Diencephalon (tissue), 1 donor: ENCODE measurements at places on chromosomes 13 and 19. TPM values are rescaled to one million over a fixed set of nuclear protein-coding genes. Genes with fewer than 3 reads are reported as not detected.

ZNF382 gene
- 88.6 TPM for total RNA-seq

CEACAM8 gene
- not detected for total RNA-seq

PABPC3 gene
- total RNA-seq = 0.69 TPM

EPSTI1 gene
- 3.0 TPM for total RNA-seq

ZNF223 gene
- 12.0 TPM for total RNA-seq

ANKRD24 gene
- total RNA-seq = 6.5 TPM

ZNF486 gene
- 9.7 TPM for total RNA-seq

RINL gene
- total RNA-seq = 14.1 TPM

ZNF85 gene
- total RNA-seq = 26.1 TPM

PRODH2 gene
- total RNA-seq = not detected

SMIM44 gene
- total RNA-seq = not detected

WDR62 gene
- 2.3 TPM for total RNA-seq

TMIGD2 gene
- 1.4 TPM for total RNA-seq
